Large intestine (tissue), 12 donors: ENCODE measurements at places on chromosomes 1 and 21. TPM values are rescaled to one million over a fixed set of nuclear protein-coding genes. Genes with fewer than 3 reads are reported as not detected.

The RIPK4 gene
- polyA plus RNA-seq, result 22.2 TPM

The SAMD11 gene
- 18.1 TPM for polyA plus RNA-seq

DNA sequence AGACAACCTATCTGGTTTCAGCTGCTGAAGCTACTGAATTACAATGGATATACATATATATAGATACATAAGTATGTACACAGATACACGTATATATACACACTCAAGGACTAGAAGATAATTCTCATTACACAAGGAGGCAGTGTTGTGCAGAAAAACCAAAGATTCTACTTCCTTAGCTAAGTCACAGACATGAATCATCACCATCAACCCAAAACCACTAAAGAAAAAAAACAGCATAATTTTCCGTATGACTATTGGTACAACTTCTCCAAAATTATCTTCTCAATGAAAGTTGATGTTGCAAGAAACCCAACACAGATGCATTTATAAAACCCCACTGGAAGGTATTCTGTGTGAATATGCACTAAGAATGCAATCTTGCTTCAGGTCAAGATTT, 36.8 kb upstream of the RPF1 start:
- DNase-seq, result peak; percentile 56

GRCh38 chr1:91777196-91777595, 108.8 kb downstream of the TGFBR3 start:
- no peak for DNase-seq

- peak; percentile 47 for DNase-seq
These were observed 71.4 kb downstream of the DIRAS3 start for GRCh38 chr1:67978890-67979516.

- DNase-seq, result no peak
These were observed 30.0 kb downstream of the BCAS2 start for GRCh38 chr1:114551400-114551799.

DNA sequence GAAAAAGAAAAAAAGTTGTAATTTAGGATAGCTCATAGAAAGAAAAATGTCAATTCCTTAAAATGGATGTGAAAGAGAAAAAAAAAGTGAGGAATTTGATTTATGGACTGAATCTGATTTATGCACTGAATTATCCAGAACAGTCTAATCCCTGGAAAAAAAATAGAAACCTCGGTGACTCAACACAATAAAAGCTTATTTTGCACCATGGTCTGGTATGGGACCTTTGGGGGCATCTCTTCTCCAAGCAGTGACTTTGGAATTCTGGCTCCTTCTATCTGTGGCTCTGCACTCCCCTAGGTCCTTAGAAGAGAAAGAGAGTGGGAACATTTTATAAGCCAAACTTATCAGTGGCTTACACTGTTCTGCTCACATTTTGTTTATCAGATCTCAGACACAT, 471.7 kb upstream of the B3GALT2 start:
- no peak for DNase-seq

DNA sequence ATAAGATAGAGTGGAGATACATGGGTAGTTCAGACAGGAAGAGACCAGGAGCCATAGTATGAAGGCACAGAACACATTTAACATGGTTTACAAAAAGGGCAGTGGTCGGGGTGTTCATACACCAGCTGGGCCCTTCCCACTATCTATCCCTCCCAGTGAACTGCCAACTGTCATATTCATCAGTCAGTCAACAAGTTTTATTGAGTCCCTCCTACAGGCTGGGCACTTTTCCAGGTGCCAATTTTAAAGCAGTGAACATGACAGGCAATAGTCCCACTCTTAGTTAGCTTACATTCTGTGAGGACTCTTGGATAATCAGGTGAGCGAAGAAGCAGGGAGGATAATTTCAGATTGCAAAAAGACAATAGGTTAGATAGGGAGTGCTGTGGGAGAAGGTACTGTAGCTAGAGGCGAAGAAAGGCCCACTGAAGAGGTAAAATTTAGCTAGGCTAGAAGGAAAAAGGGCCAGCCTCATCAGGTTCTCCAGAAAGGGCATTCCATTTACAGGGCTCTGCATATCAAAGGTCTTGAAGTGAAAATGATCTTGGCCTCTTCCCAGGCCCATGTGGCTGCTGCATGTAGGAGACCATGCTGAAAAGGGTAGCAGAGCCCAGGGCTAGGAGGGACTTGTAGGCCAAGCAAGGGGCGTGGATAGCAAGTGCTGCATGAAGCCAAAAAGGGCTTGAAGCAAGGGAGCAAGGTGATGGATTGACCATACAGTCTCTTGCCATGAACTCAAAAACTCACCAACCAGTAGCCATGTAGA, 274.7 kb upstream of the SNX7 start:
- DNase-seq, result peak; percentile 11

- no peak for DNase-seq
These were observed 166.0 kb upstream of the C8B start for GRCh38 chr1:57131701-57132394.

GRCh38 chr1:208069317-208069716, 158.4 kb upstream of the CD34 start:
- no peak for DNase-seq

GRCh38 chr1:26692793-26693490, 2.9 kb upstream of the ARID1A start:
- peak; percentile 97 for DNase-seq

DNA sequence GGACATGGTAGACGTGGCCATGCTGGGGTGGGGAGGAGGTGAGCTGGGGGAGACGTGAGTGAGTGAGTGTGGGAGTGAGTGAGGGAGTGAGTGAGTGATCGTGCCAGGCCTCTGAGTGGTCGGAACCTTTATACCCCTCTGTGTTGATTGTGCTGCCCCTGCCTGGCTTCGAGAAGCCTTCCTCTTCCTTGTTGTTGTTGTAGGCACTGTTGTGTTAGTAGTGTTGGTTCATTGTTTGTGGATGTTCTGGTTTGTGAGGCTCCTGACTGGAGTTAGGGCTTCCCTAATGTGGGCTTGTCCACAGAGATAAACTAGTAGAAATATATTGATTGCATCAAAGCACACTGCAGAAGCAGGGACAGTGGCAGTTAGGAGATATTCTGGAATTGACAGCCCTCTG, at the start of gene KRTAP10-3:
Gene KRTAP10-3, minus strand, starts transcription at position 101 of the 400 bp plus-strand sequence. Its CDS starts 80 bp downstream, at position 21.
- DNase-seq, result no peak

DNA sequence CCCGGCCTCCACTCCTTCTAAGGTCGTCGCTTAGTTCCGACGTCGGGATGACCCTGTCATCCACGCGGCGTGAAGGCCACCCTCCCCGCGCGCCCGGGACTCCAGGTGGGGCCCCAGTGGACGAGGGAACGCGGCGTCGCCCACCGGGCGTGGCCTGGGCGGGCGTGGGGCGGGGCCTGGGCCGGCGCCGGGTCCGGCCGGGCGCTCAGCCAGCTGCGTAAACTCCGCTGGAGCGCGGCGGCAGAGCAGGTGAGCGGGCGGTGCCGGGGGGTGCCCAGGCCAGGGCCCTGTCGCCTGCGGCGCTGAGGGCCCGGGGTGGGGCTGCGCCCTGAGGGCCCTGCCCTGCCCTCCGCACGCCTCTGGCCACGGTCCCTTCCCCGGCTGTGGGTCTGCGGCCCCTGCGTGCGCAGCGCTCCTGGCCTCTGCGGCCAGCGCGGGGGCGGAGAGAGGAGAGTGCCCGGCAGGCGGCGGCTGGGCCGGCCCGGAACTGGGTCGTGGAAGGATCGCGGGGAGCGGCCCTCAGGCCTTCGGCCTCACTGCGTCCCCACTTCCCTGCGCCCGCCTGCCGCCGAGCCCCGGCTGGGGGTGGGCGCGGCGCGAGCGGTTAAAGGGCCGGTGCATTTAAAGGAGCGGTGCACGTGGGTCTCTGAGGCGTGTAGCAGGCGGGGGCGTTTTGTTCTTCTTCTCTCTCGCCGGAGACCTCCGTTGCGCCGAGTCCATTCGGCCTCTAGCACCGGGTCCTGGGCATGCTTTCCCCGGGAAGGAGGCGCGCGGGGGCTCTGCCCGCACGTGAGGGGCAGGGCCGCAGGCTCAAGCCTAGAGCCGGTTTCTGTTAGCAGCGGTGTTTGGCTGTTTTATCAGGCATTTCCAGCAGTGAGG, at the start of gene PSEN2:
Gene PSEN2, plus strand, starts transcription at position 216 of the 879 bp plus-strand sequence. CDS start 11,292 bp downstream, outside the sequence.
- peak; percentile 81 for DNase-seq

- DNase-seq, result no peak
These were observed 14.2 kb downstream of the WDR4 start for GRCh38 chr21:42864815-42865775.
